SK-N-MC (cell line): ENCODE measurements at places on chromosomes 6 and 20.
A peak's percentile ranks its signal among the peaks of the same experiment; 100 is the strongest.

DNA sequence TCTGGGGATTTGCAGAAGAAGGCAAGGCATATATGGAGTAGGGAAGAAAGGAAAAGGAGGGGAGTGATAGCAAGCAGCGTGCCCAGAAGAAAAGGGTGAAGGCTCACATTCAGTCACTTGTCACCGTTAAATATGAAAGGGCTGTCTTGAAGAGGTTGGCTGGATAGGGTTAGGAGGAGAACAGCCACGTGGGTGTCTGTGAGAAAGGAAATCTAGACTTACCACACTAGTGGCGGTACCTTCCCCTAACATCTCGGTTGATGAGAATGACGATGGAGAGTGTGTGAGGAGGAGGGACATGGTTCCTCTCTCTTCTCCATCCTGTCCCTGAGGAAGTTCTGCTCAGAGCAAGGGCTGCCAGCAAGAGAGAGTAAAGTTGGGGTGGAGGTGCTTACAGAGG lies 74.3 kb upstream of the CCN6 start:
- DNase-seq, result no peak

- no peak for DNase-seq
These were observed 6.1 kb upstream of the JARID2 start for GRCh38 chr6:15239616-15240364.

GRCh38 chr20:6715401-6715941 lies 52.0 kb upstream of the BMP2 start:
- no peak for DNase-seq

DNA sequence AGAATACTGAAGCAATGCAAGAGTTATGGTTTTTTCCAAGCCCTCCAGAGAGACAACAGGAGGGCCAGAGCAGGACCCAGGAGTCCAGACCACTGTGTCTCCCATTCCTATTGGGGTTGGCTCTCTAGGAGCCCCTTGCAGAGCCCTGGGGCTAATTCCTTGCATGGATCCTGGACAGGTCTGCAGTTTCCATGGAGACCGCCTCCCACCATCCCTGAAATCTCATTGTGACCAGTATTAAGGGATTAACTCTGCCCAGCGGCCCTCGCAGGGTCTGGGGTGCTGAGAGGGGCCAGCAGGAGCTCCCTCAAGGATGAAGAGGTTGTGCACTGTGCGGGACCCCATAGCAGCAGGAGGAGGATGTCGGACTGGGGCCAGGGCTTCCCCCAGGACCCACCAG lies 34.8 kb downstream of the HNF4A start:
- no peak for DNase-seq

DNA sequence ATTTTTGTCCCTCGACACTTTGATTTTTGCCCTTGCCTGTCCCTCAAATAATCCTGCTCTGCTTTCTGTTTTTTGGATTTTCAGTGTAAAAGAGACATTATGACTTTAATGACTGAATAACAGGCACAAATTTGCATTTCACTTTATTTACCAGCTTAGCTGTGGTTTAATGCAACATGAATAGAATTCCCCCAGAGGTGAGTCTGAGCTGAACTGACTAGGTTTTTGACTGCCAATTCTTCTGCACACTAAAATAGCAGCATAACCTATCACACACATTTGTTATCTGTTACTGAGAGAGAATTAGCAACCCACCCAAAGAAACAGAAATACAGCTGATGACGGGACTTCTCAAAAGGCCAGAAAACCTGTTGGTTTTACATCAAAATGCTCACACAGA lies 3.9 kb upstream of the RBM24 start:
- DNase-seq, result no peak

- no peak for DNase-seq
These were observed 61.2 kb downstream of the GCLC start for GRCh38 chr6:53483423-53484353.

DNA sequence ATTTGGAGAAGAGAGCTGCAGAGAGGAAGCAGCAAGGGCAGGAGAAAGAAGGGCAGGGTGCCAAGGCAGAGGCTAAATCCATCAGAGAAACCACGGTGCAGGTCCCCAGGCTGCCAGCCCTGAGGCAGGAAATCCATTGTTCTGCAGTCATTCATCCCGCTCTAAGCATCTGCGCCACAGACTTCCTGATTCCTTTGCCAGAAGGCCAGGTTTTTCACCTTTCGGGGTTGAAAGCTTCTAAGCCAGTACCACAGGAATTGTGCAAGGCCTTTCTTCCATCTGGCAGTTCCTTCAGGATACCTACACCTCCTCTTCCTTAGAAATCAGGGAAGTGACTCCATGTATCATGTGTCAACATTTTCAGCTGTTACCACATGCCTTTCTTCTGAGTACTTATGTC lies 45.6 kb downstream of the ADGRF5 start:
- DNase-seq, result no peak

DNA sequence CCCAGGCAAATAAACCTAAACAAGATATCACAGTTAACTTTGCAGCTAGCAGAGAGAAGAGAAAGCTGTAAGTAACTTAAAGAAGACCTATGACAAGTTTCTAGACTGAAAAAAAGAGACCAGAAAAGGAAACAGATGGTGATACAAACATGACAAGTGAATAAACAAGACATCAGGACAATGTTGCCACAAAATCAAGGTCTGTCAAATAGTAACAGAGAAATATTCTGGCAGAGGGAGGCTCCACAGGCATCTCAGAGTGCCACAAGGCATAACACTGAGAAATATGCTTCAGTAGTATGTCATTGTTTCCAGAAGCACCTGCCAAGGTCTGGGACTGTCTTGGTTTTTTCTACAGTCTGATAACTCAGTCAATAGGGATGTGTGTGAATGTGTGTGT lies 332.2 kb downstream of the KHDRBS2 start:
- DNase-seq, result no peak

DNA sequence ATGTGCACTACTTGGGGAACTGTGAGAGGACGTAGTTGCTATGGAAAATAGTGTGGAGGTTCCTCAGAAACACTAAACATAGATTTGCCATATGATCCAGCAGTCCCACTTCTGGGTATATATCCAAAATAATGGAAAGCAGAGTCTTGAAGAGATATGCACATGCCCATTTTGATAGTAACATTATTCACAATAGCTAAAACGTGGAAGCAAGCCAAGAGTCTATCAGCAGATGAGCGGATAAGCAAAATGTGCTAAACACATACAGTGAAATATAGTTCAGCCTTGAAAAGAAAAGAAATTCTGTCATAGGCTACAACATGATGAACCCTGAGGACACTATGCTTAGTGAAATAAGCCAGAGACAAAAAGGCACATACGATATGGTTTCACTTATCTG lies 11.1 kb downstream of the SYNDIG1 start:
- no peak for DNase-seq

- no peak for DNase-seq
These were observed 37.9 kb upstream of the SNAP25 start for GRCh38 chr20:10180651-10181235.

GRCh38 chr6:93219447-93219846 lies 199.9 kb downstream of the EPHA7 start:
- no peak for DNase-seq

DNA sequence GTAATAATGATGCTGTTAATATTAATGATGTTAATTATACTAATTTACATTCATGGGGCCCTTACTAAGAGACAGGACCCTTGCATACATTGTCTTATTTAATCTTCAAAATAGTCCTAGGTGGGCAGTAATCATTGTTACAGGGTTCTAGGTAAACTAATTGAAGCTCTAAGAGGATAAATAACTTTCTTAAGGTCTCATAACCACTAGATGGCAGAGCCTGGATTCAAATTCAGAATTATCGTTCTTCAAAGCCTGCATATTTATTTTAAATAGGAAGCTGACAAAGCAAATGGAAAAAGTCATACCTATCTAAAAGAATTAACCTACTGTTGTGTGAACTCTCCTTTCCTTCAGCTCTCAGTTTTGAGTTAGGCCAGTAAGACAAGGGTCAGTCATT lies 23.5 kb downstream of the PTCHD4 start:
- peak; percentile 59 for DNase-seq

DNA sequence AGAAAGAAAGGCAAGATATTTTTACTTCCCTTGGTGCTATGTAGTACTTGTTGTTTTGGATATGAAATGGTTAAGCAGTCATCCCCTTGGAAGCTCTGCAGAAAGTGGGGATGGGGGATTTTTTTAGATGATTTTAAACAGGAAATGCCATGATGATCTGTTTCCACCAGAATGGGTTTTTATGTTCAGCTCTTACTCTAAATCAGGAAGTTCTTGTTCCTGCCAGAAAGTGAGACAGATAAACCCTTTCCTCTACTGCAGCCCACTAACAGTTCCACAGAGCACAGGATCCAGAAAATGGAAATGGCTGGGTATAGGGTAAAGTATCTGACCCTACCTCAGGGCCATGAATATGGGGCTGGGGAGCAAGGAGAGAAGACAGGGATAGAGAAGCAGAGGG lies 32.1 kb upstream of the PPP1R3G start:
- DNase-seq, result peak; percentile 45

DNA sequence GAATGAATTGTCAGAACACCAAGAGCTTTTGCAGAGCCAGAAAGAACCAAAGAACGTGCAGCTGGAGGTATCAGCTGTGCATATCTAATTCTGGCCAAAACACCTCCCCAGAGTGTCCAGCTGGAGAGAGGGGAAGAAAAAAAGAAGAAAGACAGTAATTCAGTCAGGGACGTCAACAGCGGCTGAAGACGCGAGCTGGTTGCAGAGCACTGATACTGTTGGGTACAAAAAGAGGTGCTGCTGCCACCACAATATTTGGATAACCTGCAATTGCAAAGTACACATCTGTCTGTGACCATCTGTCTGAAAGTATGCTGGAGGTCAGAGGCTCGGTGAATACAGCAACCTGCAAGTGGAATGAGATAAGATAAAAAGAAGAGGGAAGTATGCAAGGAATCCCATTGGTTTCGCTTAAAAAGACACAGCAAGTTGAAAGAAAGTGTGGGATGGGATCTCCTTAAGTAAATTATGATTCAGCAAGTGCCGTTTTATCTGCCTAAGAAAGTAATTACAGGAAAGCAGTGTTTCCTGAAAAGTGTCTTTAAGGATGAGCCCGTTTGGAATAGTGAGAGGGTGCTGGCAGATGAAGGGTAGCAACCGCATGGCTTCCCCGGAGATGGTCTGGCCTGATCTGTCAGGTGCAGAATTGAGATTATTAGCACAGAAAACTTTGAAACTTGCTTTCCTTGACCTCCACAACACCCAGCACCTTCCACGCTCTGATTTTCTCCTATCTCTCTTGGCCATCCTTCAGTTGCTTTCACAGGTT lies 189.9 kb upstream of the PRDM1 start:
- DNase-seq, result no peak

- no peak for DNase-seq
These were observed 39.5 kb downstream of the TGM3 start for GRCh38 chr20:2335096-2335870.

GRCh38 chr20:59823491-59824259 lies 109.8 kb downstream of the SYCP2 start:
- no peak for DNase-seq

DNA sequence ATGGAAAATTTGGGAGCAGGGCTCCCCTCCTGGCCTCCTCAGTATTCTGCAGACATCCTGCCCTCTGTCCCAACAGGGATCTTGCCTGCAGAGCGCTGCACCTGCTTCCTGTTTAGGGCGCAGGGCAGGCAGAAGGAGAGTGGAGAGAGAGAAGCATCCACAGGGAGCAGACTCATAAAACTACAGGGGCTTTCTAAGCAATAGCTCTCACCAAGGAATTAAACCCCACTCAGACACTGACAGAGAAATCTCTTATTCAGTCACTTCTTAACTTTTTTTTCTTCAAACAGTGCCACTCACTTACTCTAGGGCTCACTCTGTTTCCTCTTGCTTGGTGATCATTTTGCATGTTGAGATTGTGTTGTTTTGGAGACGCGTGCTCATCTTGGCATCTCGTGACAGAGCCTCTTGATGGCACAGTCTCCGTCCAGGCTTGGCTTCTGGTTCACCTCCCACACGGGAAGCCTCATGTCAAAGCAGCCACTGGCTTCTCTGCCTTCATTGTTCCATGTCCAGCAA lies 153.1 kb upstream of the INSM1 start:
- no peak for DNase-seq

DNA sequence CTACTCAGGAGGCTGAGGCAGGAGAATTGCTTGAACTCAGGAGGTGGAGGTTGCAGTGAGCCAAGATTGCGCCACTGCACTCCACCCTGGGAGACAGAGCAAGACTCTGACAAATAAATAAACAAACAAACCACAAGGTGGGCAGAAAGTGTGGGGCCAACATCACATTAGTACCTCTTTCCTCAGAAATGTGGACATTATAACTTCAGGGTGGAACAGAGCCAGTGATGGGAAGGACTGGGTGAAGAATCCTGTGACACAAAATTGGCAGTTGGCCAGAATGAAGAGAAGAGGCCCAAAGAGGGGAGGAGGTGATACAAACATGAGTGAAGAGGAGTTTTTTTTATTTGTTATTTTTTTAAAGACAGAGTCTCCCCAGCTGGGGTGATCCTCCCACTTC lies 50.6 kb downstream of the NUP153 start:
- DNase-seq, result no peak

DNA sequence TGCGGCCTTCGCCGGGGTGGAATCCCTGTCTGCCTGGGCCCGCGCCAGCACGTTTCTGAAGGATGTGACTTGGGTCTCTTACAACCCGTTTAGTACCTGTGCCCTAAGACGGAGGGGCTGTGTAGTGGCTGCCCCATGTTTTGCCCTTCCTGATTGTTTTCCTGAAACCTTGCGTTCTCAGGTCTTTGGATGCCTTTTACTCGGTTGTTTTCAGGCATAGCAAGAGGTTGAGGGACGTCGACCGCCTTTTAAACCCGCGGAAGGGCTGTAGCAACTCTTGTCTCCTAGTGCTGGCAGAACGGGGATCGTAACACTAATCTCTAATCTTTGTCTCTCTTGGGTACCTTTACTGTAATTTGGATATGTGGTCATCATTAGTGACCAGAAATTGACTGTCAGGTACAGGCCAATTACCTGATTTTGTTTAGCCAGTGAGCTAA lies 706 bp upstream of the NANP start:
- no peak for DNase-seq

DNA sequence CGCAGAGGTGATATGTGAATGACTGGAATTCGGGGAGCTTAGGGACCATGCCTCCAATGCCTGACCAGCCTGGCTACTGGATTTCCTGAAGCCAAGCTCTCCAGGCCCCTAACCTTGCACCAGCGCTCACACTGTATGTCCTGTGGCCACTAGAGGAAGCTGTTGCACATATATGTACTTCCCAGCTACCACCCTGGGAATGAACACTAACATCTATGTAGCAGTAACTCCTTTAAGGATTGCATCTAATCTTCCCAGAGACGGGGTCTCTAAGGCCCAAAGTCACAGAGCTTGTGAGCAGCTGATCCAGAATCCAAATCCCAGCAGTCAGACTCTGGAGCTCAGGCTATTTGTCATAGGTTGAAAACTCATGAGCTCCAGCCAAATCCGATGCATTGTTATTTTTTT lies 20.4 kb upstream of the BPIFB1 start:
- peak; percentile 2 for DNase-seq
